ENCODE measurements at places on chromosomes 2 and 18.

GRCh38 chr2:69546646-69547045 is 96.9 kb downstream of the AAK1 start:
- DNase-seq, result no peak

DNA sequence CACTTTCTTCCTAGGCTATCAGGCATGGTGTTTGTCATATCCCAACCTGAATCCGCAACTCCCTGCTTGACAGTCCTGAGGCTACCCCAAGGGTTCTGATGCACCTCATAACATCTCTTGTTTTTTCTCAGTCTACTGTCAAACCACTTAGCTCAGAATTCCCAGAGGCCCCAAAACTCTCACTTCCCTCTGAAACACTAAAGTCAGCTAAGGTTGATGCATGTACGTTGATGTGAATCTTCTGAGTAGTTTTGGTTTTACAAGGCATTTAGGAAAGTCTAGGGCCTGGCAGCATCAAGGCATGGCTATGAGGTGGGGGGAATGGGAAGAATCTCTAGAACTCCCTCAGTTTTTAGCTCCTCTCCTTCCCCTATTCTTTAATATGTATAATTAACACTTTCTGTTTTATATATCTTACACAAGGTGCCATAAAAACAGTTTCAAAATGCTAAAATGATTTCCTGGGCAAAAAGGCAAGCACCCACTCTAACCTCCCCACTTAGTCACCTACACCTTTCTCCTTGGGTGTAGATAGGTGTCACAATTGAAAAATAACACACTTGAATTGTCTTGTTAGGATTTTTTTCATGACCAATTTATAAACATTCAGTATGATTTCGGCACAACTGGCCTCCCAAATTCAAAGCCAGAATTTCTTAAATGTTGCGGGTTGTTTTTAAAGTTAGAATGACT is 71.4 kb upstream of the TANK start:
- DNase-seq, result no peak

DNA sequence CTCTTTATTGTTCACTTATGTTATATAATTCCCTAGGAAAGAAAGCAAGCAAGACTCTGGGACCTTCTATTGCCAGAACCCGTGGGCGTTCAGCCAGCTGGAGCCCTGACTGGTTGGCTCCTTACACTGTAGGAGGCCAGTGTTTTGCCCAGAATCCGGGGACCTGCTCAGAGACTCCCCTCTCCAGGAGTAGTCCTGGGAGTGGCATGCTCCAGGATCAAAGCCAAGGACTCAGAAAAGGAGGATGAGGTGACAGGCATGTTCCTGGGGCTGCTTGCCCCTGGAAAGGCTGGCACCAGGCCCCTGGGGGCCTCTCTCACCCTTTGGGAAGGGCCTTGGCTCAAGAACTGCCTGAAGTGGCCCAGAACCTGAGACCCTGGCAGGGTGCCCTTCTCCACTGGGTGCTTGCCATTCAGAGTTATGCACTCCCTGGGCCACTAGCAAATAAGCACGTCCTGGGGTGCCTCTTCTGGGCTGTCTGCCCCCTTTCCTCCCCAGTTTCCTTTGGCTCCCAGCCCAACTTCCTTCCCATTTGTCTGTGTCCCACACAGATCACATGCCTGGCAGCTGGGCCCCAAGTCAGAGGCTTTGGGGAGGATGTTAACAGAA is 19.6 kb upstream of the KIF3C start:
- no peak for DNase-seq

DNA sequence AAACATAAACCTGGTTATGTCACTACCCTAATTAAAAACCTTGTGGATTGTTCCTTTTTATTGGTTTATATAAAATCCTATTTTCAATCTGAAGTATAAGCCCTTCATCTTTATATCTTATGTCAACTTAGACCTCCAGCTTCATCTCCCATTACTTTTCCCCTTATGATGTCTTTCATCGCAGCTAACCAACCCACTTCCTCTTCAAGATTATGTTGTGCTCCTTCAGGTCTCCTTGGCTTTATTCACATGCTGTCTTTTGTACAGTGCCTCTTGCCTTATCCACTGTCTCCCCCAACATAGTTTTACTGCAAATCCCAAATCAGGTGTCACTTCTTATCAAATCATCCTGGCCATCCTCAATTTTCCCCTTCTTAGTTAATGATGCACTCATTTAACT is 25.9 kb downstream of the MBD5 start:
- no peak for DNase-seq

- no peak for DNase-seq
These were observed 8.7 kb downstream of the PTH2R start for GRCh38 chr2:208415255-208415654.

- DNase-seq, result no peak
These were observed 462.8 kb downstream of the MEIS1 start for GRCh38 chr2:66897691-66898150.

- DNase-seq, result no peak
These were observed 65.7 kb upstream of the CTAGE1 start for GRCh38 chr18:22483407-22483806.

- no peak for DNase-seq
These were observed 623.8 kb upstream of the NXPH2 start for GRCh38 chr2:139403948-139404347.

- DNase-seq, result no peak
These were observed 234.6 kb downstream of the HAUS1 start for GRCh38 chr18:46338766-46339165.

- DNase-seq, result no peak
These were observed 634 bp upstream of the DIS3L2 start for GRCh38 chr2:231960810-231961348.

- DNase-seq, result no peak
These were observed 16.4 kb downstream of the SKOR2 start for GRCh38 chr18:47235096-47235495.

- no peak for DNase-seq
These were observed 9.9 kb downstream of the ACVR1 start for GRCh38 chr2:157866202-157866601.

DNA sequence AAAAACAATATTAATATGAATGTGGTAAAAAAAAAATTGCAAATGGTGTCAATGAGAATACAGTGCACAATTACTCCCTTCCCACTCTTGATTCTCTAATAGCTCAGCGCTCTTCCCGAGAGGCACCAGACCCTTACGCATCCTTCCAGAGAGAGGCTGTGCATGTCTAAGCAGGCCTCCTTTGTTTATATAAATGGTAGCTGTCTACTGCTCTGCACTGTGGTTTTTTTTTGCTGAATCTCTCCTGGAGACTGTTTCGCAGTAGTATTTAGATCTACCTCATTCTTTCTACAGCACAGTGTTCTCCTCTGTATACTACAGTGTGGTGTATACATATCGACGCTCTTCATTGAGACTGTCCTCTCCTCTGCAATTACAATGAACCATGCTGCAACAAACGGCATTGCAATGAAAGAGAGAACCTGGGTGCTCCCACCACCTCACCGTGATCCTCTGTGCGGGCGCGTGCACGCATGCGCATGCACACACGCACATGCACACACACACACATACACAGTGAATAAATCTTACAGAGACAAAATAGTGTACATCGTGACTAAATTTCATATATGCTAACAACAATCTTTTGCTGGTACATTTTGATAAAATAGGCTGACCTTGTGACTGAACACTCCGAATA is 19.4 kb downstream of the SEPTIN10 start:
- DNase-seq, result no peak

- no peak for DNase-seq
These were observed 502.9 kb upstream of the ZEB2 start for GRCh38 chr2:145022666-145023333.

GRCh38 chr2:51103205-51103604 is 71.3 kb upstream of the NRXN1 start:
- DNase-seq, result peak; percentile 49

GRCh38 chr2:18901242-18901641 is 311.9 kb upstream of the NT5C1B start:
- no peak for DNase-seq

GRCh38 chr18:58004317-58004716 is 39.7 kb upstream of the NEDD4L start:
- no peak for DNase-seq

- no peak for DNase-seq
These were observed 4.0 kb downstream of the CIDEA start for GRCh38 chr18:12257996-12258718.

GRCh38 chr2:6370753-6371551 is 494.8 kb downstream of the CMPK2 start:
- no peak for DNase-seq

GRCh38 chr2:190804182-190804795 is 76.3 kb upstream of the GLS start:
- peak; percentile 8 for DNase-seq

DNA sequence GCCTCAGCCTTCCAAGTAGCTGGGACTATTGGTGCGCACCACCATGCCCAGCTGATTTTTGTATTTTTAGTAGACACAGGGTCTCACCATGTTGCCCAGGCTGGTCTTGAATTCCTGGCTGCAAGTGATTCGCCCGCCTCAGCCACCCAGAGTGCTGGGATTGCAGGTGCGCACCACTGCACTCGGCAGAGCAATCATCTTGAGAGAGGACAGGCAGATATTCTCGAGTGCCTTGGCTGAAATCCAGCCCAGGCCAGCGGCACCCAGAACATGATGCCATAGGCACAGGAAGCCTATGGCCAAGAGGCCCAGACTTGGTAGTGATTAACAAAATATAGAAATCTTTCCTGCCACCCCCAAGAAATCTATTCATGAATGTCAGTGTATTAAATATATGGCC is 58.0 kb upstream of the PEX13 start:
- no peak for DNase-seq

- DNase-seq, result no peak
These were observed 418.9 kb downstream of the EPHA4 start for GRCh38 chr2:221153226-221153625.

DNA sequence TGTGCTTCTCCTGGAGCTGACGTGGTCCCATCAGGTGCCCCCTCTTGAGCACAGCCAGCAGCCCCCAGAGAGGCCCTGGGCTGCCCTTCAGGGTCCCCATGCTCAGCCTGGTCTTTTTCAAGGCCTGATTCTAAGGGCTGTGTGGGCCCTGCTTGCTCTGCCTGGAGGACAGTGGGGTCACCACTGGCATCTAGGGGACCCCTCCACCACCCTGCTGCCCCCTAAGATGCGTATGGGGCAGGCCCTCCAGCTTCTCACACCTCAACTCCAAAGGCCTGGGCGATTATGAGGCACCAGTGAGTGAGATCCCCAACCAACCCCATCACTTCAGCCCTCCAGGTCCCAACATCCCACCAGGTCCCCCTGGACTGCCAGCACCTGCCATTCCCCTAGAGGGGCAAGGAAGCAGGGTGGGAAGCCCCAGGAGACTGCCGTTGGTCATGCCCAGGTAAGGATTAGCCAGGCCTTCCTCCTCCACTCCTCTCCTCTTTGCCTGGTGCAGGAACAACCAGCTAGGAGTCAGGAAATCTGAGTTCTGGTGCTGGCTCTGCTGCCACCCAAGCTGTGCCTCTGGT is 114.4 kb downstream of the SMAD7 start:
- DNase-seq, result no peak

DNA sequence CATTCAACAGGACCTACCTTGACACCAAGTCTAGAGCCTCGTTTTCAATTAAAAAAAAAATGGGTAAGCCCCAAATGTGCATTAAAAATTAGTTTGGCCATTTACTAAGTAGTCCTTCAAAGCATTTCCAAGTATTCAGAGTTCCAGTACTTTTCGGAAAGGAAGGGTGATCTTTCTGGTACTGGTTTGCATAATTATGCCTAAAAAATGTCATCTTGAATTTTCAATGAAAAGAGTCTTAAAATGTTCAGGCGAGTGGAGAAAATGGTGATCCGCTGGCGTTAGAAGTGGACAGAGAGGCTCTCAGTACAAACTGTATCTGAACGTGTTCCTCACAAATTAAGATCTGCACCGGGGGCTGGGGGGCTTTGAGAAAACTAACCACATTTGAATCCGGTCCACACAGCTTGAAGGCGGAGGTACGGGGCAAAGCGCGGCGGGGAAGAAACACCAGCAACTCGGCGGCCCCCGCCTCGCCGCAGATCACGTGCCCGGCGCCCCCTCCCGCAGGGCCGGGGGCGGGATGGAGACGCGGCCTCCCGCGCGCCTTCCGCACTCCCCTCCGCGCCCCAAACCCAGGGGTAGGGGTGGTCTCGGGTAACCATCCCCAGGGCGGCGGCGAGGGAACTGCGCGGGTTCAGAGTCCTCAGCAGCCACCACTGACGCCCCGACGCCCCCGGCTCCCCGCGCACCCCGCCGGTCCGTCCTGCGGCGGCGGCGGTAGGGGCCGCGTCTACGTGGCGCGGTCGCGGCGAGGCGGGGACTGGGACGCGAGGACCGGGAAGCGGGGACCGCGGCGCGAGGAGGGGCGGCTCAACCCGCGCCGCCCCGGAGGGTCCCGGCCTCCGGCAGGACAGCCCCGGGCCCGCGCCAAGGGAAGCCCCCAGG is 564 bp downstream of the LPIN2 start:
- no peak for DNase-seq

- DNase-seq, result no peak
These were observed 112.2 kb upstream of the EPAS1 start for GRCh38 chr2:46184794-46185583.

DNA sequence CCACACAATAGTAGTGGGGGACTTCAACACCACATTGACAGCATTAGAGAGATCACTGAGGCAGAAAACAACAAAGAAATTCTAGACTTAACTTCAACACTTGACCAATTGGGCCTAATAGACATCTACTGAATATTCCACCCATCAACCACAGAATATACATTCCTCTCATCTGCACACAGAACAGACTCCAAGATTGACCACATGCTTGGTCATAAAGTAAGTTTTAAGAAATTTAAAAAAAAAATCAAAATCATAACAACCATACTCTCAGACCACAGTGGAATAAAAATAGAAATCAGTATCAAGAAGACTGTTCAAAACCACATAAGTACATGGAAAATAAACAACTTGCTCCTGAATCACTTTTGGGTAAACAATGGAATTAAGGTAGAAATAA is 9.0 kb upstream of the FLACC1 start:
- DNase-seq, result no peak

DNA sequence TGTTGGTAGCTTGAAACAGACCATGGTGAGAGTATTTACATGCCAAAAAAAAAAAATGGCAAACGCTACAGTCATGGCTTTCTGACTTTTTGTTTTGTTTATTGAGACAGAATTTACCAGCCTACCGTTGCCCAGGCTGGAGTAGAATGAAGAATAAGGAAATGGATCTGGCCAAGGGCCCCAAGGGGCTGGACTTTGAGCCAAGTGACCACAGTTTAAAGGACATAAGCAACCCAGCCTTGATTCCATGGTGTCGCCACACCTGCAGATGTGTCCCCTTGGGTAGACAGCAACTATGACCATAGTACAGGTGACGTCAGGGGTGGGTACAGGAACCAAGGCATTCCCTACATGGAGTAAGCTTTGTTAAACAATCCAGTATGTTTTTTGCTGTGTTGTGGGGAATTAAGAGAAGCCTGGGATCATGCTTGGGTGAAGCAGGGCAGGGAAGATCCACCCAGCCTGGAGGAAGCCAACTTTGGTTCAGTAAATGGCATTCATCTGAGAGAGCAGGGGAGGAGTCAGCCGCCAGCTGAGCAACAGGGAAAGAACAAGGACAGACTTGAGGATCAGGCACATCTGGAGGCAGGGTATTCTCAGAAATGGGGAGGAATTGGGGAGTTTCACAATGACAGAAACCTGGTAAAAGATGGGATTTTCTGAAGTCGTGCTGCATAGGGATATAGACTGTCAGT is 110.3 kb upstream of the SH3BP4 start:
- DNase-seq, result no peak

GRCh38 chr2:203022751-203023150 is 8.1 kb downstream of the NBEAL1 start:
- no peak for DNase-seq

- DNase-seq, result no peak
These were observed 91.0 kb downstream of the SH3BP4 start for GRCh38 chr2:235042576-235043515.

GRCh38 chr2:193584522-193584938 is 1389.8 kb upstream of the TMEFF2 start:
- no peak for DNase-seq

Data from neuronal stem cell (in vitro differentiated cells).